Mononuclear cell (primary cell): ENCODE measurements at places on chromosomes 6 and 20. TPM values are rescaled to one million over a fixed set of nuclear protein-coding genes. Genes with fewer than 3 reads are reported as not detected.

The MPIG6B gene
- total RNA-seq: 11.5 TPM

The GHRH gene
- total RNA-seq: not detected

The TMEM170B gene
- total RNA-seq: 17.5 TPM

The CENPQ gene
- 1.0 TPM for total RNA-seq

The TCEA2 gene
- total RNA-seq: 6.0 TPM

The ENPP1 gene
- 0.21 TPM for total RNA-seq

The HLA-DPA1 gene
- total RNA-seq: 271 TPM

The SLC32A1 gene
- 0.21 TPM for total RNA-seq

The CRISP3 gene
- total RNA-seq: not detected

The SYCP2 gene
- total RNA-seq: 1.8 TPM

The GSTA1 gene
- total RNA-seq: not detected

The PSORS1C2 gene
- not detected for total RNA-seq

The PLN gene
- 0.10 TPM for total RNA-seq

The SLC39A7 gene
- 10.7 TPM for total RNA-seq

The NEDD9 gene
- total RNA-seq: 42.4 TPM

The RAB32 gene
- 37.6 TPM for total RNA-seq

The MATN4 gene
- total RNA-seq: not detected

The ADGRF5 gene
- not detected for total RNA-seq

The SLC24A3 gene
- 1.0 TPM for total RNA-seq

The CALHM5 gene
- 0.42 TPM for total RNA-seq
